ENCODE measurements at places on chromosomes 12 and 14.

DNA sequence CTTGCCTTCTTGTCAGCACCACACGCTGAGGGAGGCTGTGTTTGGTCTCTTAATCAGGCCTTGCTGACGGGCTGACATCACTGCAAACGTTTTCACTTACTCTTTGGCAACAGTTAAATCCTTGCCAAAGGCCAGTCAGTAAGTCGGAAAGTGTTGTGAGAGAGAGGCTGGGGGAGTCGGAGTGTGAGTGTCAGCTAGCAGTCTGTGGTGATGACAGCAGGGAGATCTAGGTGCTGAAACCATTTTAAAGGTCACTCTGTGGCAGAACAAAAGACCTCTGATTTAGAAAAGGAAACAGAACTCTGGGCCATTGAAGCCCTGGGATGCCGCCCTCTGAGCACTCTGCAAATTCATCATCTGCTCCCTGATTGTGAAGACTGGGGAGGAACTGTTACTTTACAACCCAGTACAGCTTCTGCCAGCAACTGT is 143.5 kb downstream of the PAX9 start:
- DNase-seq: no peak

- no peak for DNase-seq
Observed at GRCh38 chr14:75259510-75259855, 19.1 kb upstream of the FOS start.

DNA sequence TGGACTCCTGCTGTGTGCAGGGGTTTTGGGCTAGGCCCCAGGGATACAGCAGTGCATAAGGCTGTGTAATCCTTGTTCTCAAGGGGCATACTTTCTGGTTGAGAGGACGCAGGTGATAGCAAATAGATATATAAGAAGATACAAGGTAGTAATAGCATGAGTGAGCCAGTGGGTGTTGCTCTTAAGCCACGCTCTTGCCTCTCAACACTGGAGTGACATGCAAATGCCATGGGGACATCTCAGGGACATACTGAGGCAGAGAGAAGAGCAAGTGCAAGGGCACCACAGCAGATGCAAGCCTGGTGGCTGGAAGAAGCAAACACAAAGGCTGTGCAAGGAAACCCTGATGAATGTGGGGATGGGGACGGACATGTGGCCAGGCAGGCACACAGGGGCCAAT is 223.3 kb downstream of the CHST11 start:
- DNase-seq: no peak

GRCh38 chr14:100896369-100897060 is 7.0 kb downstream of the RTL1 start:
- no peak for DNase-seq

- no peak for DNase-seq
Observed at GRCh38 chr14:96792591-96792990, 4.6 kb upstream of the VRK1 start.

GRCh38 chr14:58238252-58239243 is 6.1 kb upstream of the PSMA3 start:
- DNase-seq: no peak

DNA sequence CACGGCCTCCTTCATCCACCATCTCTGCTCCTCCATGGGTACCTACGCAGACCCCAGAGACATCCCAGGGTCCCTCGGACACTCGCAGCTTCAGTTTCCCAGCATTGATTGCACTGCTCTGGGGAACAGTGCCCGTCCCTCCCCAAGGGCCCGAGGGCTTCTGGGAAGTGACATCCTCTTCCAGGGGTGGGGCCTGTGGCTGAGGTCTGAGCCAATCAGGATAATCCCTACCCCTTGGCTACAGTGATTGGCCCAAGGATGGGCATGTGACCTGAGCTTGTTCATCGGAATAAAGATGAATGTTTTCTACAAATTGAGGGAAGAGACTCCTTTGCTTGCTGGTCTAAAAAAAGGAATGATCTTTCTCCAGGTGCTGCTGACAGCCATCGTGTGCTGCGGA is 37.3 kb upstream of the MYL2 start:
- DNase-seq: no peak

- DNase-seq: no peak
Observed at GRCh38 chr12:90682398-90682797, 272.6 kb downstream of the CCER1 start.

DNA sequence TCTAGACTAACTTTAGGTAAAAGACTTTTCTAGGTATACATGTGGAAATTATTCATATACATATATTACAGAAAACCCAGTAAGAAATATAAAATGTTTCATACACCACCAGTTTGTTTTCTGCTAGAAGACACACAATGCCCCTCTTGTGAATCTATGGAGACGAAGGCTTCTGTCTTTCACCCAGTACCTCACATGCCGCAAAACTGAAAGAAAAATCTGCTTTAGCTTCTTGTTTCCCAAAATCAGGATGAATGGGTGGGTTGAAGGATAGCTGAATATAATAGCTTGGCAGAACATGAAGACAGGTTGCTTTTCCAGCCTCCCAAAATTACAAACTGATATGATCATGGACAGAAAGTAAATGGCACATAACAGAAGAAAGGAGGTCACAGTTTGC is 1.3 kb downstream of the TAS2R30 start:
- no peak for DNase-seq

All from stimulated activated CD8-positive, alpha-beta memory T cell treated with anti-CD3 and anti-CD28 coated beads, Interleukin-12 subunit alpha, Interleukin-12 subunit beta, amount 100 ng/mL, for 4 hours (primary cell).